ENCODE measurements at places on chromosomes 3 and 15. TPM values are rescaled to one million over a fixed set of nuclear protein-coding genes. Genes with fewer than 3 reads are reported as not detected.

Gene SCN11A
- 0.01 TPM for total RNA-seq

Gene CADM2
- 0.05 TPM for total RNA-seq

Gene PSTPIP1
- not detected for total RNA-seq

Gene ST6GAL1
- total RNA-seq, result 3.9 TPM

Gene GOLGA6L1
- total RNA-seq, result not detected

Gene FOXL2NB
- 1.0 TPM for total RNA-seq

Gene RETNLB
- not detected for total RNA-seq

Gene SLC24A5
- total RNA-seq, result not detected

Gene PCOLCE2
- total RNA-seq, result 21.8 TPM

Gene CCDC9B
- total RNA-seq, result 19.9 TPM

Gene TERC
- total RNA-seq, result 0.24 TPM

Gene NR2F2
- total RNA-seq, result 24.5 TPM

Gene RAD51
- total RNA-seq, result 17.9 TPM

Gene GOLGA8R
- total RNA-seq, result 0.19 TPM

Gene PLSCR2
- total RNA-seq, result not detected

All from A549 treated with AZD2906 at 1 μM for 4 hours (cell line).